Heart left ventricle (tissue), 16 donors: ENCODE measurements at places on chromosomes 2 and 18. TPM values are rescaled to one million over a fixed set of nuclear protein-coding genes. Genes with fewer than 3 reads are reported as not detected.

- no peak for DNase-seq
Observed at GRCh38 chr2:122636097-122636496, 880.6 kb downstream of the TSN start.

The ZNF385B gene
- total RNA-seq, result 2.3 TPM

- peak; percentile 53 for DNase-seq
Observed at GRCh38 chr2:241882091-241882625, 12.6 kb downstream of the RTP5 start.

GRCh38 chr2:190948671-190949070, 65.3 kb downstream of the STAT1 start:
- no peak for DNase-seq
